Thymus (tissue), 14 donors: ENCODE measurements at places on chromosomes 2 and 18.

GRCh38 chr2:41000906-41001305 lies 549.0 kb upstream of the SLC8A1 start:
- no peak for DNase-seq

- DNase-seq = no peak
Observed at GRCh38 chr18:21307578-21307977, 65.5 kb downstream of the GREB1L start.

DNA sequence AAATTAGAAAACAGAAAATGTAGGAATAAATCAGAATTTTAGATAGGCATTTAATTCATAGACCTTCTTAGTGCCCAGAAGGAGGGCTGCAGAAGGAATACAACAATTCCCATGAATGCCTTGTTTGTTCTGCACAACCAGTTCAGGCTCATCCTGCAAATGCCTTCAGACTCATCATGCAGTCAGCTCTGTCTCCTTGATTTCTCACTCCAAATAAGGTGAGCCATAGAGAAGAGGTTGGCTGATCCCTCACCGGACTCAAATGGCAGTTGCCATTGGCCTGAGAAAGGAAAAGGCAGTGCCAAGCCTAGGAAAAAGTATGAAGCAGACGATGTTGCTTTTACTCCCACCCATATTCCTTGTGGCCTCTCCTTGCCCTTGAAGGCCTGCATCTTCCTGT lies 50.3 kb downstream of the DSC3 start:
- DNase-seq = no peak

DNA sequence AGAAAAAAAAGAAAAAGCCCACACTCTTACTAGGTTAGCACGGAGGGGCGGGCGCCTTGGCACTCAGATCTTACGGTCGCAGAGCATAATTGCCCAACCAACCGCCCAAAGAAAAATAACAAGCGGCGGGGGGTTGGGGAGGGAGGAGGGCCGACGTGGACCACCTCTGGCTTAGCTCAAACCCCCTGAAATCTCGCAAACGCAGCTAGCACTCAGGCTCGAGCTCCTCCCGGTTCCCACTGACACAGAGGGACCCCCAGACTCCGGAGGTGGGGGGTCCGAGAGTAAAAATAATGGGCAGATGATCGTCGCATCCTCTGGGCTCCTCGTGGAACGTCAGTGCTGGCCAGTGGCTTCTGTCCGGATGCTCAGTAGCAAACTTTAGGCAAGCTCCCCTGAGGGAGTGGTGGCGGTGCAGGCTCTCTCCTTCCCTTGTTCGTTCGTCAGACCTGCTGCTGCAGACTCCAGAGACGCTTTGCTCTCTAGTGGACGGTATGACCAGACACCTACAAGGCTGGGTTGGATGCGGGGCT lies 12.0 kb downstream of the CATIP start:
- DNase-seq = no peak

DNA sequence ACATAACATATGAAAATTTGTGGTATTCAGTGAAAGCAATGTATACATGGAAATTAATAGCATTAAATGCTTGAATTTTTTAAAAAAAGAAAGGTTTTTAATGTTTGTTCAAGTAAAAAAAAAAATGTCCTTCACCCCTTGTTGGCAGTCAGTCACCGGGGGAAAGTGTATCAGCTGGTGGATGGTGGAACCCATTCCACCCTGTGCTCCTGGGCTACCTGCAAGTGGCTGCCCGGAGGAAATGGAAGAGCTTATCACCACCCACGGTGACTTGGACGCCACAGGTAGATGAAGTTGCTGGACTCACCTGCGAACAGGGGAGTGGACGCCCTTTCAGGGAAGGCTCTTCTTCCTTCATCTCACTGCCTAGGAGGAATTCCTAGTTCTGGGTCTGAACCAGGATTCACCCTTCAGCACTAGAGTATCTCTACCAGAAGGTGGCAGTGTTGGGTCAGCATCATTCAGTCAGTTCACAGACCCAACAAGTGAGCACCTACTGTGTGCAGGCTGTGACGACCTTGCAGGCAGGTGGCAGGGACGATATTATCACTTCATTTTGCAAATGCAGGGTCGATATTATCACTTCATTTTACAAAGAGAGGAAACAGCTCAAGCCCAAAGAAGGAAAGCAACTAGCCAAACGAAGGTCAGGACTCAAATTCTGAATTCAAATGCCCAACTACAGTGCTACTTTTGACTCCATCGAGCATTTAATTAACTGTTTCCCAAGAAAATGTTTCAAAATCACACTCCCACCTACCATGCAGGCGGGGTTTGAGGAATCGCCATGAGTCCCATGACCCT lies 35.8 kb downstream of the CIB4 start:
- no peak for DNase-seq

GRCh38 chr2:172012677-172013391 lies 13.1 kb downstream of the METAP1D start:
- no peak for DNase-seq

GRCh38 chr2:26215833-26216232 lies 28.6 kb downstream of the HADHA start:
- no peak for DNase-seq

GRCh38 chr2:33262097-33262496 lies 214.4 kb upstream of the RASGRP3 start:
- no peak for DNase-seq

- DNase-seq = no peak
Observed at GRCh38 chr2:113119111-113119510, 8.3 kb upstream of the IL1RN start.

- no peak for DNase-seq
Observed at GRCh38 chr2:143150287-143150686, 21.1 kb downstream of the ARHGAP15 start.

- DNase-seq = no peak
Observed at GRCh38 chr2:232901736-232902578, 31.9 kb downstream of the SNORC start.

GRCh38 chr2:203648273-203648672 lies 58.2 kb upstream of the CD28 start:
- no peak for DNase-seq

DNA sequence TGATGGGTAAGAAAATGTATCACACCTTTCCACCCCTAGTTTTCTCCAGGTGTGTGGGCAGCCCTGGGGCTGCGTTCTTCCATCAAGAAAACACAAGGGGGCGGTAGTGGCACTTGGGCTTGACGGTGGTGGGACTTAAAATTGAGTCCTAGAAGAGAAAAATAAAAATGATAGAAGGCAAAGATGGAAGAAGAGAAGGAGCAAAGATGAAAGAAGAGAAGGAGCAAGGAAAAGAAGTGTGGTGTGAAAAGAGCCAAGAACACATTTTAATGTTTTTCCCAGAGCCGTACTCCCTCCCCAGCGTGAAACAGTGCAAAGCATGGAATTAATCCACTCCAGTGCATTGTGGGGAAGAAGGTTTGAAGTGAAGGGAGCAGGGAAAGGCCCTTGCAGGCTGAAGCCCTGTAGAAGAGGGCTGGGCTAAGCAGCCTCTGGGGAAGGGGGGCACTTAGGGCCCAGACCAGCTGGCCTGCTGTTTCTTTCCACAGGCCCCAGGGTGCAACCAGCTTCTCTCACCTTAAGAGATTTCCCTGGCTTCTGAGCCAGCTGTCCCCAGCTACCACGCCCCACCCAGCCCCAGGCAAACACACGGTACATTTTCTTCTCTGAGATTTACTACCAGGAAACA lies 256.8 kb downstream of the RNF152 start:
- DNase-seq = no peak

GRCh38 chr18:11163665-11164064 lies 14.3 kb upstream of the PIEZO2 start:
- DNase-seq = no peak

DNA sequence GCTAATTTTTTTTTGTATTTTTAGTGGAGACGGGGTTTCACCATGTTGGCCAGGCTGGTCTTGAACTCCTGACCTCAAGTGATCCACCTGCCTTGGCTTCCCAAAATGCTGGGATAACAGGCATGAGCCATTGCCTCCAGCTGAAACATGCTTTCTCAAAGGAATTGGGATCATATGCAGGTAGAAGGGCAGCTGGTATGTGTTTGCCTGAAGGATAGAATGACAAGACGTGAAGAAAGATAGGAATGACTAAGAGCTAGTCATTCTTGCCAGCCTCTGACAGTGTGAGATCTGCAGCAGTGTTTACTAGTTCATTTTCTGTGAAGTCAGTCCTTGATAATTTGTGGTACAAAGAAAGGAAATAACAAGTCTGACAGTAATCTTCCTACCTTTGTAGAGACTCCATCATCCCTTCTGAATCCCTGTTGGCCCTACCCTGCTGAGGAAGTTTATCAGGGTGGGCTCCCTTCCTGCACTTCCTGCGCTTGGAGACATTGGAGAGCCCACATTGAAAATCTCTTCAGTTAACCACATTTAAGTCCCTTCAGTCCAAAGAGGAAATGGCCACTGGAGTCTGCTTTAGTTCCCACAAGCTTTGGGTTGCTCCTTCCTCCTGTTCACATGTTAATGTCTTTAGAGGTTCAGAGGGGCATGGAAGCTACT lies 14.7 kb downstream of the CFLAR start:
- no peak for DNase-seq

- no peak for DNase-seq
Observed at GRCh38 chr2:23803965-23804542, 122.9 kb downstream of the ATAD2B start.

DNA sequence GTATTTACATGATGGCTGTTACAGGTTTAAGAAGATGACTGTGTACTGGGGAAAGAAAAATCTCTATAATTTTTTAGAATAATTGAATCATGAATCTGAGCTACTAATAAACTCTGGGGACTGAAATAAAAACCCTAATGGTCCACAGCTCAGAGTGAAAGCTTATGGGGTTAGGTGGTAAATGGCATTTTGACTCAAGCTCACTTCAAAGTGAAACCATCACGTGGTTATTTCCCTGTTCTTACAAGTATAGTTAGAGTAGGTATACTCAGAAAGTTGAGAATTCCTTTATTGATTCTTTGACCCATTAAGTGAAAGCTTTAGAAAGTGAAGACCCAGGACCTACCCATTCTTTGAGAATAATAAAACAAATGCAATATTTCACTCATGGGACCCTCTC lies 626.2 kb upstream of the SETBP1 start:
- no peak for DNase-seq

DNA sequence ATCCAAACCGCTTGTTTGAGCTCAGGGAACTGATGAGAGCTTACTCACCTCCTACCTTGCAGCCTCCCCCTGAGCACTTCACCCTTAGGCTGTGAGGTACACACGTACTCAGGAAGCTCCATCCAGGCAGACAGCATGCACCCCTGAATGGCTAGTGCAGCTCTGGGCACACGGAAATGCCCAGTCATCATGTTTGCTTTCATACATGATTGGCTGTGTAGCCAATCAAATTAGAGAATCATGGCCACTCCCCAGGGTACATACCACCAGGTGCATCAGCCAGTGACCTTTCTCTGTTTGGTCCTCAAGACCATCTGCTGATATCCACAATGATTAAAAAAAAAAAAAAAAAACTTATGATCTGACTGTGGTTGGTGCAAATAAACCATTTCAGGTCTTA lies 42.1 kb downstream of the RNF152 start:
- DNase-seq = no peak

DNA sequence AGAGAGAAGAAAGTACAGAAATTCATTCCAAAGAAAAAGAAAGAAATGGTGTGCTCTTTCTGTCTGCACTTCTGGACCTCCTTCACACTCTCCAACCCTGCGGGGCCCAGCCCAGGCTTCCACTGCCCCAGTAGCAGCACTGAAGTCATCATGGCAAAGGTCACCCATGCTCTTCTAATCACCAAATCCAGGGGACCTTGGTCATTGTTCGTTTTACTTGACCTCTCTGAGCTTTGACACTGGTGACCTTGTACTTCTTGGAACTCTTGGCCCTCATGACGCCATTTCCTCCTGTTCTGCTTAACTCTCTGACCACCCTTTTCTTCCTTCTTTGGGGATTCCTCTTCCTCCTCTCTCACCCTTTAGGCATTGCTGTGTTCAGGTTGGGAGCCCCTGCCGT lies 105.6 kb downstream of the SMAD7 start:
- DNase-seq = no peak

- no peak for DNase-seq
Observed at GRCh38 chr2:103991591-103991990, 862.3 kb upstream of the POU3F3 start.

DNA sequence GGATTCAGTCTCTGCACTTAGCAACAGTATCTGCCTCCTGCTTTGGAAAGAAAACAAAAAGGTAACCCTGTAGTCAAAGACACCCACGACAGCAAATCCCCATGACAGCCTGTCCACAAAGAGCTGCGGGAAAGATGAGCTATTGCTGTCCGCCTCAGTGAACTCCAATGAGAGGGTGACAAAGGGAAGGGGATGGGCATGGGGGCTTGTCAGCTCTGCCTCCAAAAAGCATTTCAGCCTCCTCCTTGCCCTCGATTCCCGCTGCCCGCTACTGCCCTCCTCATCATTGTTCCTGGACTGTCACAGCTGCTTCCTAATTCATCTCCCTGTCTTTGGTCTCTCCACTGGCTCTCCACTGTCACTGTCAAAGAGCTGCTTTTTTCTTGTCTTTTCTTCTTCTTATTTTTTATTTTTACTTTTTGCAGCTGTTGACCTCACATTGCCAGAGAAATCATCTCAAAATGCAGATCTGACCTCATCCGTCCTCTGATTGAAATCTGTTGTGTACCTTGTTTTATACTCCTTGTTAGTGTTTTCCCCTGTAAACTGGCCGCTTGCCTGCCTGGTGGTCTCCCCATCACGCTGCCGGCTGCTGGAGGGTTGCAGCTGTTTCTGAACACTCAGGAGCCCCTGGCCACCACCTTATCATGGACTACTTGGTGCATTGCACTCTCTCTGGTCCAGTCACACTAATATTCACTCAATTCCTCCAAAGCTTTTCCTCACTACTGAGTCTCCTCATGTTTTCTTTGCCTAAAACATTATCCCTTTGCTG lies 7.9 kb upstream of the E2F6 start:
- DNase-seq = no peak

DNA sequence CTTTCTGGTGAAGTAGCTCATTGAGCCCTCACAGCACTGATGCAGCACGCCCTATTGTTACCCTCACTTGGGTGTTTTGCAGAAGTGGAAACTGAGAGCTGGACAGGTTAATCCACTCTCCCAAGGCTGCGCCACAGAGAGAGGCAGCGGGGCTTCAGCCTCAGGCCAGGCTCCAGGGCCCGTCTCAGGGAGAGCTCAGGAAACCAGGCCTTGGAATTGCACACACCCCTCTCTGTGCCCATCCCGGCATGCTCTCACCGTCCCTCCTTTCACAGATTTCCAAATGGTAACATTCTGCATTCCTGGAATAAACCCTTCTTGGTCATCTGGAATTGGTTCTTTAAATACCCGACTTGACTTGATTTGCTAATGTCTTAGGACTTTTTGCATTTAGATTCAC lies 51.5 kb downstream of the TWIST2 start:
- no peak for DNase-seq

DNA sequence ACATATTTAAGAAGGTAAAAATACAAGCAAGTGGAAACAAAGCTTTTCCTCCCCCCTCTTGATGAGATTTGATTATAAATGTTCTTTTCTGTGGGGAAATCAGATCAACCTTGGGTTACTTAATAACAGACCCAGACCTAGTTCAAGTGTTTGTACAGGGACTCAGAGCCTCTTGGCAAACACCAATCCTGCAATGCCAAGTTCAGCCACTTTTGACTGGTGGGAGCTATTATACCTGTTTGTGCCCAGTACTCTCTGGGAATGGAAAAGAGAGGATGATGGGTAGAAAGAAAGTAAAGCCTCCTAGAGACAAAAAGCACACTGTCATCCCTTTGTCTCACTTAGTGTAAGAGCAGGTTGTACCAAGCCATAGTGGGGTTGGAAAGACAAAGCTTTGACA lies 63.8 kb upstream of the EPHA4 start:
- DNase-seq = no peak

- DNase-seq = no peak
Observed at GRCh38 chr18:71760541-71760940, 783.6 kb downstream of the CBLN2 start.
